ENCODE measurements at places on chromosomes 4 and X.

DNA sequence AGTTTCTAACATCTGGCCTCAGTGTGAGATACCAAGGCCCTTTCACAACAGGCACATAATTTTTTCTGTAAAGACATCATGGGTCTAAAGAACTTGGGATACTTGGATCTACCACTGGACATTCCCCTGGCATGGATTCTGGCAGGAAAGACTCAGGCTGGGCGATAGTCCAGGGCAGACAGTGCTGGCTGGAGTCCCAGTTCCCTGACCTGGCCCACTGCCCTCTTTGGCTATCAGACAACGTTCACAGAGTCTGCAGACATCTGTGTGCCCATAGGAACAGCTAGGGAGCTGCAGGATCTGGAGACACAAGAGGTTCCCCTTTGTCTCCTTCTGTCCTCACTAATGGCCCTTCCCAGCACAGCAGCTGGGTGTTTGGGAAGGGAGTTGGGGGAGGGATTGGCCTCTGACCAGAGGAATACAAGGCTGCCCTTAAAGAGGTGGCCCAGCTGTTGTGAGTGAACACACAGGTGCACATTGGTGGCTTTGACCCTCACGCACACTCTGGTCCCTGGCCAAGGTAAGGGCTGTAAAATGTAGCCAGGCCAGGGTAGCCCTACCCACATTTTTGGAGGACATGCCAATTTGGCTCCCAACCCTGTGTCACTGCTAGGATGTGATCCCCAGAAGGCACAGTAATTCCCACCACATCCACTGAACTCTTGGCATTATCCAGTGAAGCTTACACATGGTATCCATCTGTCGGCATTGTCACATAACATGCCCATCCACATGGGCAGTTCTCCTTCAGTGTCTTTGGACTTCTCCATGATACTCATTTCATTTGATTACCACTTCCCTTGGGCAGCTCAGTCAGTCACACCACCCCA lies 72.3 kb downstream of the SOX3 start:
- DNase-seq, result no peak

DNA sequence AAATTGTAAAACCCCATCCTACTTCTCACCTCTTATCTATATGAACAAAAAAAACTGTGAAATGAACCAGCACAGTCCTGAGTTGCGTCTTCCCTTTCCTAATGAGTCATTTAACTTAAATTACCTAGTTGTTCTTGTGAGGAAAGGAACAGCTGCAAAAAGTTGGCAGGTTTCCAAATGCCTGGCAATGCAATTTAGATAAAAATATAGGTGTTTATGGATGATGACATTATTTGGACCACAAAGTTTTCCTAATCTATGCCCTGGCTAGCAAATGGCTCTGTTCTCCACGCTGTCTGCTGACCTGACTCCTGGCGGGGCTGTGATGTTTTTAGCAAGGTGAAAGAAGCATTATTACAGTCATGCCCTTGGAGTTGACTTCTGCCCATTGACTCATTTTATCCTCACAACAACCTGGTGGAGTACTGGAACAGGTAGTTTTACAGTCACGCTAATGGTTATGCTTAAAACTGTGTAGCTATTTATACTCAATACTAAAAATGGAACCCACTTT lies 29.8 kb upstream of the RELL1 start:
- no peak for DNase-seq

- no peak for DNase-seq
Observed at GRCh38 chrX:149205081-149205480, 300.0 kb downstream of the IDS start.

GRCh38 chr4:153419673-153420278 lies 46.4 kb upstream of the TMEM131L start:
- no peak for DNase-seq

GRCh38 chr4:152094970-152095700 lies 334.3 kb upstream of the GATB start:
- no peak for DNase-seq

- no peak for DNase-seq
Observed at GRCh38 chrX:39690541-39691415, 407.0 kb downstream of the BCOR start.

DNA sequence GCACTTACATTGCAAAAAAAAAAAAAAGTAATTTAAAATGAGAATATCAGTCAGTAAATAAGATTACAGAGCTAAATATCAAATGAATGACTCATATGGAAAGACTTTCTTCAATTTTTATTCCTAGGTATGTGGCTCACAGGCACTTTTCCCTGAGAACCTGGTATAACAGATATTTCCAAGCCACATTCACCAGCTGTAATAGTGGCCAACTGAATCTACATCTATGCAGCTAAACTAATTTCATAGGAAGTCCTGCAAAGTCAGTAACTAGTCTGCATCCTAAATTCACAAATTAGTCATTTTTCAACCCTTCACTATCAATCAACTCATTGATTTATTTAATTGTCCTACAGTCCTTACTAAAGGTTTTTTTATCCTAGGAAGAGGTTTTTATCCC lies 5.6 kb downstream of the PDE5A start:
- DNase-seq, result no peak

DNA sequence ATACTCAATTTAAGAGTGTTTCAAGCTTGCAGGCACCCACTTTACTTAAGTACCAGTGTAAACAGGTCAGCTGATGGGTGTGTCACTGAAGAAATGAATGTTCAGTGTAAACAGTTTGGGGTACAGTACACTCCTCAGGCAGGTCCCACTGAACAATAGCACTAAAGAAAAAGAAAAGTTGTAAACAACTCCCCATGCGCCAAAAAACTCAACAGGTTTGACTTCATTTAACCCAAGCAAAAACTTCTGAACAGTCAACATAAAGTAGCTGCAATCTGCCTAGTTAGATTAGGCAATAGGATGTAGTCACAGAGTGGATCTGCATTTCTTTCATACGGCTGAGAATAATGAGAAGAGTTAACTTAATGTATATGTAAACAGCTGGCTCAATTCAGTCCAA lies 93.2 kb downstream of the FAM13A start:
- no peak for DNase-seq

DNA sequence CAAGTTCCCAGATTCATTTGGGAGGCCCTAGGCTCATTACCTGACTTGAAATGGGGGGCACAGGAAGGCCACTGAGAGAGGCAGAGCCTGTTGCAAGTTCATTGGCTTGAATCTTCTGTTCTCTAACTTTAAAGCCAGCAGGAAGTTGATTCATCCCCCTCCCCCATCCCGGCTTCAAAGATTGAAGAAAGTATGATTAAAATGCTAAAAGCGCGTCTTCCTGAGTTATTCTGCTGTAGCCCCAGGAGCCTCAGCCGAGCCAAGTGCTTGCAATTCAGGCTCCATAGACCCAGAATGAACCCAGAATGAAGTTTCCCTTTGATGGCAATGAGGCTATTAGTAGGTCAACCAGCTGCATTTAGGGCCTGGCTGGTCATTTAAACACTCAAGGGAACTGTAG lies 14.7 kb downstream of the CHST7 start:
- no peak for DNase-seq

- no peak for DNase-seq
Observed at GRCh38 chr4:74623041-74623440, 171.3 kb downstream of the BTC start.

DNA sequence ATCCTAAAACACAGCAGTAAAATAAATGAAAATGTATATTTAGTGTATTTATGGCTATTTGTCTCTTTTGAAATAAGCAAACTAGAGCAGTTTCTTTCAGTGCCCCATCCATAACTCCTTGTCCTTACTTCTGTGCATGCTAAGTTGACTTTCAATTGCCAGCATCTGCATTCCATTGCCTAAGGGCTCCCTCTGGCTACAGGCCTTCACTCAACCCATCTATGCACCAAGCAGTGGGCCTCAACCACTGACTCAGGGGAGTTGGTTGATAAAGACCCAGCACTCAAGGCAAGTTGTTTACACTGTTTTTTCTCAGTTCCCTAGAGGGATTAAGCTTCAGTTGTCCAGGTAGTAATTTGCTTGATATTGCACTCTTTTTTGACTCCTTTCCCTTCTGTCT lies 265.7 kb downstream of the IQCM start:
- no peak for DNase-seq

DNA sequence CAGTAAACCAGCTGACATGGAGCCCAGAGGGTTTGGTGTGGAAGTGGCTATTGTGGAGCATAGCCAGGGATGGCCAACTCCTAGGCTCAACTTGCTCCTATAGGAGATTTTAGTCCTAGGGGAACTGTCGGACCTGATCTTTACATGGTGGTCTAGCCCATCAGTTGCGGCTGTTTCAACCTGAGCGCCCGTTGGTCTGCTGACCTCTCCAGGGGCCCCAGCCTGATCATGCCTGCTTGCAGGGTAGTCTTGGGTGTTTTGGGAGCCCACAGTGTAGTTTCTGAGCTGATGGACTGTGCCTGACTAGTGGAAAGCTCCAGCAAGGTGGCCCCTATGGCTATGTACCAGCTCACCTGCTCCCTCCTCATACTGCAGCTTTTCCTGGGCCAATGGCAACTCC lies 597.0 kb downstream of the IQCM start:
- no peak for DNase-seq

DNA sequence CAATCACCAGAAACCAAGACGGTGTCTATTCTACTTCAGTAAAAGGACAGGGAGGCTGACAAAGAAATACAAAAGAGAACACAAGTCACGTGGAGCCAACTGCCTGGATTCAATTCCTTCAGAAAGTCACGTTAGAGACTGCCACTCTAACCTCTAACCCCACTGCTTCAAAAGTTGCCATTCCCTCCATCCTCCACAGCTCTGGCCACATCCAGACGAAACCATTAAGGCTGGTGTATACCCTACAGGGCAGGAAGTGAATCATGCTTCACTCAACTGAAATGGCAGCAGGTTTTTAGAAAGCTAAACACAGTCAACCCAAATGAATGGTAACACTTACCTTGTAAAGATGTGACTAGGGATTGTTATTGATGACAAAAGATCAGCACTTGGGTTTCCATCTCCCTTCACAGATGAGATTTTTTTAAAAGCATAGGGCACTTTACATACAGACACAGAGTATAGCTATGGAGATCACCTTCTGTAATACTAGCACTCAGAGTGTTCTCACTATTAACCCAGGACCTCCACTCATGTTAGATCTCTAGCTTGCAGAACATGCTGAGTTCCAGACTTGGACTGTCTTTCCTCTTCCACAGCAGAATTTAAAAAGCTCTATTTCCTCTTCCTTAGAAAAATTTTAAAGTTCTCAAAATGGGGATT lies 37.4 kb downstream of the MAML3 start:
- DNase-seq, result no peak

- no peak for DNase-seq
Observed at GRCh38 chr4:106287353-106287969, 28.5 kb downstream of the TBCK start.

DNA sequence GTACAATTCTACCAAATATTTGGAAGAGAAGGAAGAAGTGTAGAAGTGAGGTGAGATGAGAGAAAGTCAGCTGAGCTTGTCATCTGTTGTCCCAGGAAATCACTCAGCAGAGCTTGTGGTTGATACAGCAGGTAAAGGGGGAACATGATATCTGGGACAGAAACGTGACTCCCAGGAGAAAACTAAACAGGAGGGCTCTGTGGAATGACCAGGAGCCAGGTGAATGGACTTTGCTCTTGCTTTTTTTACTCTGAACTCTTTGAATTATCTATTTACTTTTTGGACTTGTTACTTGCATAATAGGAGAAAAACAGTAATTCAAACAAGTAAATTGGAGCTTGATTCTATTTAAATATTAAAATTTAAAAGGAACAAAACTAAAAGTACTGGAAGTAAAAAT lies 555.6 kb upstream of the FRG1 start:
- no peak for DNase-seq

GRCh38 chrX:110992611-110993010 lies 103.4 kb upstream of the PAK3 start:
- no peak for DNase-seq

DNA sequence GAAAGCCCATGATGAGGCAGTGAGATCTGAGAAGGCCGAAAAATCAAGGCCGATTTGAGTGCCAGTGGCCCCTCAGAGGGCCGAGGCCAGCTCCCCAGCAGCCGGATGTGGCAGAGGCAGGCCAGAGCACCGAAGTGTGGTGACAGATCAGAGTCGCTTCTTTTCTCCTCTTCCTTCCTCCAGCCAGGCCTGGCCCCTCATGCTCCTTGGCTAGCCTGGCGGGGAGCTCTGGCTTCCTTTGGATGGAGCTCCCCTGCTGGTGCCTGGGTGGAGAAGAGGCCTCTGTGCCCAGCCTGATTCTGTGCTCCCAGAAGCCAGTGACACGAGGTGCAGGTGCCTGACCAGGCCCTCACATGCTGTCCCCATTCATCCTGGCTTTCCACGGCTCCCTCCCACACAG lies 127.2 kb upstream of the PABPC4L start:
- no peak for DNase-seq

GRCh38 chr4:3256230-3257102 lies 7.5 kb downstream of the MSANTD1 start:
- no peak for DNase-seq

GRCh38 chr4:7418131-7418943 lies 16.4 kb downstream of the PSAPL1 start:
- no peak for DNase-seq

DNA sequence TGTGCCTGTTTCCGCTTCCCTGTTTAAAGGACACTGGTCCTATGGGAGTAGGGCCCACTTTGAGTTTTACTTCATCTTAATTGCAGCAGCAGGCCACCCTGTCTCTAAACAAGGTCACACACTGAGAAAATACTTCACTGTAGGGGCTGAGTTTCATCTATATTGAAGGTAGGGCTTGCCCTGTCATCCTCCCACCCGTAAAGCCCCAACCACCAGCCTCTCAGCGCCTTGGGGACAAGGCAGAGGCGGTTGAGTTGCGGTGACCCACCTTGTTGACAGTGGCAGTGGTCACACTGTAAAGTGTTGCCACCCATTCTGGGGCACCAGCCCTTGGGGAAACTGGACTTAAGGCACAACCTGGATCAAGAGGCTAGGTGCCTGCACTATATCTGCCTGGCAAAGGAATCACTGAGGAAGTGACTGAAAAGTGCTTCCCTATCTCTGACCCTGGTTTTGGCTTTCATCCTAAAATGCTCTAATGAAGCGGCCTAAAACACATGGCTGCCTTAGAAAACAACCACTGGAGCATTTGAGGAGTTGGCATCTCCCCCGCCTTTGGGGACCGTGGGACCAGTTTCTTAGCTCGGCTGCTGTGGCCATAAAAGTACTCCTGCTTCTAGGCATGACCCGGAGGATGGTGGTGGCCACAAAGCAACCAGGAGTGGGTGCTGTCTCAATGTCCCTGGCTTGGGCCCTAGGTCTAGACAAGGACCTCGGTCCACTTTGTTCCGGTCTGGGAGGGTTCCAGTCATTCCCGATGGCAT lies 7.8 kb upstream of the WDR1 start:
- DNase-seq, result no peak

- no peak for DNase-seq
Observed at GRCh38 chr4:76804096-76804495, 93.8 kb downstream of the SOWAHB start.

DNA sequence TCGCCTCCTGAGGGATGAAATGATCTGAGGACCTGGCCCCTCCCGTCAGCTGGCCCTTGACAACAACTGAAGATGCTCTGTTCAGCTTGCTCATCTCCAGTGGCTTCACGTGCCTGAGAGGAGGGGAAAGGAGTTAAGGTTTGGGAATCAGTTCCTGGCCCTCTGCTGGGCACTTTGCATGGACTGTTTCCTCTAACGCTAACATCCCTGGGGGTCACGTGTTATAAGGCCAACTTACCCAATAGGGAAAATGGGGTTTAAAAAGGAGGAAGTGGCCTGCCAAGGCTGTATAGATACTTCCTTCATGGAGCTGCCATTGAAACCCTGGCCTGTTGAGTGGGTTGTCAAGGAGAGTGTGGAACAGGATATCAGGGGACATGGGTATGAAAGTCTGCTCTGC lies 65.6 kb downstream of the OR13H1 start:
- DNase-seq, result no peak

GRCh38 chrX:49003696-49004095 lies 1.6 kb upstream of the GRIPAP1 start:
- DNase-seq, result no peak

- no peak for DNase-seq
Observed at GRCh38 chr4:98298022-98298421, 36.8 kb downstream of the RAP1GDS1 start.
